NCI-H2081 treated with DMSO at 0.1 percent for 48 hours (cell line): ENCODE measurements at places on chromosomes 16 and 17.

DNA sequence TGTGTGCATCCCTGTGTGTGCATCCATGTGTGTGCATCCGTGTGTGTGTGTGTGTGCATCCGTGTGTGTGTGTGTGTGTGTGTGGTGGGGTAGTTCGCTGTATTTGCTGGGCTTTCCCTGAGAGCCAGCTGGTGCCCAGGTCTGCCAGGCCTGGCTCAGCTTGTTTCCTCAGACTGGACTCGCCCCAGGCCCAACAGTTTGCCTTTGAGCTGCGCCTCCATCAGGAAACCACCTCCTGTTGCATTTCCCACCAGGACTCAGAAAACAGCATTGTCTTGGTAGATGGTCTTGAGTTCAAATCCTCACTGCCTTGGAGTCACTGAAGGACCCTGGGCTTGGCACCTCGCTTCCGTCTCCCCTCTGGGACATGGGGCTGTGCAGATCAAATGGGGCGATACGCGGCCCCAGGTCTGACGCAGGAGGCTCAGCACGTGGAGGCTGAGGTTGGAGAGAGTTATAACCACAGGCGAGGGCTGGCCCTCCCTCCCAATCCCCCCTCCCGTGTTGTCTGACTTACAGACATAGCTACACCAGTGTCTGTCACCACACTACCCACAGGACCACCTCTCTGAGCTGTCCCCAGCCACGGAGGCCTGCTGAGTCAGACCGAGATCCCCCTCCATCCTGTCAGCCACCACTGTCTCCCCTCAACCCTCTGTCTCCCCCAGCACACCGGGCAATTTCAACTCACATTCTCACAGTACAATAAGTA is 4.7 kb downstream of the ITGAE start:
- DNase-seq = no peak

DNA sequence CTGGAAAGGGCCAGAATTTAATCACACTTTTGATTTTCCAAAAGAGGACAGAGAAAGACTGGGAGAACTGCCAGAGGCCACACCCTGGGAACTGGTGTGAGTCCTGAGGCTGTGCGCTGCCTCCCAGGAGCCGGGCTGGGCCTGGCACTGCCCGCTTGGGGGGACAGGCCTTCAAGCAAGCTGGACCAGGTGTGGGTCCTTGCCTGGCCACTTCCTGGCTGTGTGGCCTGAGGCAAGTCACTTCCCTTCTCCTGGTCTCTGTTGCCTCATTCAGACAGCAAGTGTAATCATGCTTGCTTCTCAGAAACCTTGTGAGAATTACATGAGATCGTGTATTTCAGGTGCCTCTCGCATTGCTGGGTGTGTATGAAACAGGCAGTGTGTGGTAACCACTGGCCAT is 143.0 kb downstream of the SNX29 start:
- no peak for DNase-seq

DNA sequence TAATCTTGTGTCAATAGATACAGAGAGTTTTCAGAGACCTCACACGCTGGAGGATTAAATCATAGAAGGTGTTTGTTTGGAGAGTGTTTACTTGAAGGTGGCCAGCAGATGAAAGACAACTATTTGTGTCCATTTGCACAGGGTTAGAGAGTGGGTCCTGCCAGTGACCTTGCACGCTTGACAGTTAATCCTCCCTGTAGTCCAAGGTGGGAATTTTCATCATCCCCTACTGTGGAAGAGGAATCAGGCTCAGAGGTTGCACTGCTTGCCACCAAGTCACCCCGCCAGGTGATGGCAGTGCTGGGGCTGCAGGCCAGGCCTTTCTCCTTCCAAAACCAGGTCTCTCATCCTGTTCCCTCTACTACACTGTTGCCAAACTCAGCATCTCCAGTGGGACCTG is 12.3 kb downstream of the CDH1 start:
- no peak for DNase-seq

DNA sequence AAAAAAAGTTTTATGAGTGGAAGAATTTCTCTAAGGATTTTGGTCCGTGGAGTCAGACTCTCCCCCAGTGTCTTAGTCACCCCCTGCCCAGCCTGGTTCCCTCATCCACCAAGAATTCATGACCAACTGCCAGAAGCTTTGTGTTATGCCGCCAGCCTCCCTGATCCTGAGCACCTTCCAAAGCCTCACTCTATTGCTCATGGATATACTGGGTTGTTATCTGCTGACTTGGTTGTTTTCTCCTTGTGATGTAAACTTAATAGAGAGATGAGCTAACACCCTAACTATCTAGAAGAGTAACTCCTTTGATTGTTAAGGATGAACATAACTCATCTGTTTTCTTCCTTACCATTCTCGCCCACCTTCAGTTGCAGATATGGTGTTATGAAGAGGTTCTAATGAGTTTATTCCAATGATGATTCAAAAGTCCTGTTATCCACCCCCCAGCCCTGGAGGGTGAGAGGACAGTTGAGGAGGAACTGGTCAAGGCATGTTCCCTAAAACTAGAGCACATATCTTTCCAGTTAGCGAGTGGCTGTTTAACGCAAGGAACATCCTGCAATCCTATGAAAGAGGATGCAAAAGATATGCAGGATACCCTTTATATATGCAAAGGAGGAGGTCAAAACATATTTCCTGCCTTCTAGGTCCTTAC is 1.5 kb upstream of the PSMD3 start:
- no peak for DNase-seq

- no peak for DNase-seq
Measured at GRCh38 chr16:67881621-67882161, 3.0 kb upstream of the NRN1L start.

- no peak for DNase-seq
Measured at GRCh38 chr17:10574324-10574723, 24.9 kb upstream of the MYH2 start.

- DNase-seq = no peak
Measured at GRCh38 chr16:24524855-24525677, 14.3 kb upstream of the RBBP6 start.

DNA sequence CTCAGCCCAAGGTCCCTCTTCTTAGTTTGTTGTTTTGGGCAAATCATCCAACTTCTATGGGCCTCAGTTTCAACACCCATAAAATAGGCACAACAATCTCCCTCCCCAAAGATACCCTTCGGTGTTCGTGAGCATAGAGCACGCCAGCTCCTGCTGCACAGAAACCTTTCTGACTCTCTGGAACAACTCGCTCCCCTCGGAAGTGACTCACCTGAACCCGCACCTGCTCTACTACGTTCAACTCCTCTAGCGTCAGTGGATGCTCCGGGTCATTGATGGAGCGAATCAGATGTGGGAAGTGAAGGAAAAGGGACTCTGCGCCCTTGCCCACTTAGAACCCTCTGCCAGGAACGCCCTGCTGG is 445 bp downstream of the CIAO2B start:
- DNase-seq = no peak

DNA sequence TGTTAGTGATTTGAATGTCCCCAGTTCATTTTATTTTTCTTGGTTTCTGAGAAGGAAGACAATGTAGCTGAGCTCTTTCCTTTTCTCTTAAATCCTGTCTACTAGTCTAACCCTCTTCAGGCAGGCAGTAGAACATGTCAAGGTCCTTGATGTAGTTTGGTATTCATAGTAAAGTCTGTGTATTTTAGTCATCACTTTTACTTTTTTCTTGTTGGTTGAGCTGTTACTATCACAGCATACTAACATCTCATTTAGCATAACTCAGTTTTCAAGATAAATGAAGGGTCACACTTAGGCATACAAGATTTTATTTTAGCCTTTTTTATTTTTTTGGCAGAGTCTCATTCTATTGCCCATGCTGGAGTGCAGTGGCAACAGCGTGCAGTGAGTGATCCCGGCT is 70.5 kb downstream of the KPNA2 start:
- DNase-seq = no peak
